ENCODE measurements at places on chromosomes 11 and 22.
A peak's percentile ranks its signal among the peaks of the same experiment; 100 is the strongest.

- DNase-seq: no peak
Observed at GRCh38 chr22:30270832-30271231, 4.2 kb upstream of the OSM start.

DNA sequence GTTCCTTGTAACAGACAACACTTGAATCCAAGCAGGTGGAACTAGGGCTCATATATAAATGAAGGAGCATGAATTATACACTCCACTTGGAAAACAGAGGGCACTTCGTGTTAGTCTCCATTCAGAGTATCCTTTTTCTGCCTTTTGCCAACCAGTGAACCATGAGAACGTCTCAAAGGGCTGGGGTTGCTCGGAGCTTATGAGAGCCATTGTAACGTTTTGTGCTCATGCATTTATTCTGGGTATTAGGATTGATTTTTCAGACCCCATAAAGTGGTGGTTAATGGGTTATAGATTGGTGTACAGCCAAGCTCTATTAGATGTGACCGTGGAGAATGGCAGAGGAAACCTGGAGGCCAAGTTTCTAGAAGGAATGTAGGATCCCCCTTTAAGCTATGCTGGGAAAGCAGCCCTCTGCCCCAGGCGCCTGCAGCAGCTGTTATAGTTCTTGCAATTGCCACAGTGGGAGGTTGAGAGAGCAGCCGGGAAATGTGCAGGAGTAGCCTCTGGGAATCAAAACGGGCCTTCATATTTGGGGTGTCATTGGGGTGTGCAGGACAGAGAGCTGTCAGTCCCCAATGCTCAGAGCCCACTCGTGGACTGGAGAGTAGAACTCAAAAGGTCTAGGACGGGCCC, 54.6 kb upstream of the ASPHD2 start:
- DNase-seq: no peak

DNA sequence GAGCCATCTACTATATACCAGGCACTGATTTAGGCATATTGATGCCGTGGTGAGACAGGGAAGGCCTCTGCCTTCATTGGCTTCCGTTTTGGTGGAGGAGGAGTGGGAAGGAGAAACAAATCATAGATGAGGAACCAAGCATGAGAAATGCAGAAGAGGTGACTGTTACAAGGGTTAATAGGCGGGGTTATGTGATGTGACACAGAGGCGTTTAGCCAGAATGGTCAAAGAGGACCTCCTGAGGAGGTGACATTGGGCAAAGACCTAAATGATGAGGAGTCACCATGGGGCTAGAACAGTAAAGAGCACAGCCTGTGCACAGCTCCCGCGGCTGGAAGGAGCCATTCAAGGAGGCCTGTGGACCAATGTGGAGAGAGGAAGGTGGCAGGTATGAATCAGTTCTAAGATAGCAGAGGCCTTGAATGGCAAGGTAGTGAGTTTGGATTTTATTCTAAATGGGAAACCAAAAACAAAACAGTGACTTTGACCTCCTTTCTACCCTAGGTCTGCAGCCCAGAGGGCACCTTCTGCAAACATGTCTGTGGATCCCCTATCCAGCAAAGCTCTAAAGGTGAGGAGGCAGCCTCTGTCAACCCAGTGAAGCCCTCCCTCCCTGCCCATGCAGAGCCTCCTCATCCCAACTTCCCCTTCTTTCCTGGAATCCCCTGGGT, 11.7 kb downstream of the MAFF start:
- no peak for DNase-seq

DNA sequence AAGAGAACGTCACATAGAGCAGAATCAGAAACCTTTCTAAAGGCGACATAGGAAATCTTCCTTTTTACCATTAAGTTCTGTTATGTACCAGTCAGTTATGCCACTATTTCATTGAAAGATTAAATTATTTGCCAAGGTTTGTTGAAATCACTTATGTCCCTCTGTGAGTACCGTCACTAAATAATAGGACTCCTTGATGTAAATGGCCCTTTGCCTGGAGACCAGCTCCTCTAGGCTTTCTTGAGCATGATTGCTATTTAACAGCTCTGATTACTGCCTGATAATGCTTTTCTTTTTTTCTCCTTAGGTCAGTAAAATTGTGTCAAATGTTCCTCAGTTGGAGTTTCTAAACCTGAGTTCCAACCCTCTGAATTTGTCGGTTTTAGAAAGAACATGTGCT, 29.3 kb downstream of the TBCEL start:
- DNase-seq: no peak

- no peak for DNase-seq
Observed at GRCh38 chr22:17966403-17966717, 58.0 kb downstream of the MICAL3 start.

- DNase-seq: no peak
Observed at GRCh38 chr22:44365832-44366231, 53.1 kb upstream of the SHISAL1 start.

DNA sequence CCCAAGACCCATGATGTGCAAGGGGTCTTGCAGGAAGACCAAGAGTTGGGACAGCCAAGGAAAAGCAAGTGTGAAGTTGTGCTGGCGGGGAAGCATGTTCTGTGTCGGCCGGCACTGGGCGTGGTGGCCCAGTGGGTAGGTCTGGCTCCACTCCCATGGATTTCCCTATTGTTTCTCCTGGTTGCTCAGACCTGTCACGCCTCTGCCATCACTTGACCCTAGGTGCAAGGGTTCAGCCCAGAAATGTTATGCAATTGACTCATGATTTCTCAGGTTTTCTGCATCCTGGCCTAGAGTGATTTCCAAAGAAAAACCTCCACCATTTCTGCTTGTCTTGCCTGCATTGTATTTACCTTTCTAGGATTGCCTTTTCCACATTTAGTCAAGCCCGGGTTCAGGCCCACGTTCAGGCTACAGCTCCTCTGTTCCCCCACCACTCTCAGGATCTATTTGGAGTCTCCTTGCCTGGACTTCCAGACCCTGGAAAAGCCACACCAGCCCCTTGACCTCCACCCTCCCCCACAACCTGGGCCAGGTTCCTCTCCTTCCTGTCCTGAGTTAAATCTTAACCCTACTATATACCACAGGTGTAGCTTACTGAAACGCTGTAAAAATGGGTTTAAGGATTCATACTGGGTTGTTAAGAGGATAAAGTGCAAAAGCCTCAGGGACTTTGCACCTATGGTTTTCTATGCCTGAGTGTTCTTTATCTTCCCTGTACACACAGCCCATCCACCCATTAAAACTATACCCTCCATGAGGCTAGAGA, 17.5 kb upstream of the FOLR1 start:
- no peak for DNase-seq

- DNase-seq: peak; percentile 63
Observed at GRCh38 chr11:47213950-47214565, 716 bp upstream of the DDB2 start.

DNA sequence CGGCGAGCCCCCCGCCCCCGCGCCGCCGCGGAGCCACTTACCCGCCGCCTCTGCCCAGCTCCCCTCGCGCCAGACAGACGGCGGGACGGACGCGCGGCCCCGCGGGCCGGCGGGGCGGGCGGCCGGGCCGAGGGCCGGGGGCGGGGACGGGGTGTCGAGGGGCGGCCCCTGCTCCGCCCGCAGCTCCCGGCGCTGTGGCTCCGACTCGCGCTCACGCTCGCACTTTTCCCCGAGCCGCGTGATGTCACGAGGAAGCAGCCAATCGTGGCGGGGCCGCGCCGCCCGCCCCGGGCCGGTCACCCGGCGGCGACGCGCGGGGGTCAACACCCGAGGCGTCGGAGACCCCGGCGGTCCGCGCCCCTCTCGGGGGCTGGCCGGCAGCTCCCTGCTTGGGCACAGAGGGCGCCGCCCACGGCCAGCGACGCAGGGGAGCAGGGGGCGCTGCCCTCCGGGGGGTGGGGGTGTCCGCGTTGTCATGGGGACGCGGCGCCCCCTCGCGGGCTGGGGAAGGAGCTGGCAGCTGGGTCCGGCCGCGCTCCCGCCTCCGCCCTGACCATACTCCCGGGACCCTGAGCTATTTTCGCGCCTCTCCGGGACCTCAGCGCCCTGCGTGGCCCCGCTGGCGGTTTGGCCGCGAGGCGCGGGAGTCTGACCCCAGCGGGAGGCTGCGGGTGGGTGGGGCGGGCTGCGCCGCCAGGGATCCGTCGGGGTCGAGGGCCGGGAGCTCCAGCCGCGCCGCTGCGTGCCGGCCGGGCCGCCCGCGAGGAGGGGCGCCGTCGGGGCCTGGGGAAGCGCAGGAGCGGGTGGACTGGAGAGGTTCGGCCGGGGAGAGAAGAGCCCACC, at the start of gene CHRM4:
Gene CHRM4, minus strand, starts transcription at position 199 of the 843 bp plus-strand sequence. CDS start 5,219 bp downstream, outside the sequence.
- no peak for DNase-seq

- DNase-seq: no peak
Observed at GRCh38 chr11:94934846-94935245, 38.5 kb downstream of the CWC15 start.

DNA sequence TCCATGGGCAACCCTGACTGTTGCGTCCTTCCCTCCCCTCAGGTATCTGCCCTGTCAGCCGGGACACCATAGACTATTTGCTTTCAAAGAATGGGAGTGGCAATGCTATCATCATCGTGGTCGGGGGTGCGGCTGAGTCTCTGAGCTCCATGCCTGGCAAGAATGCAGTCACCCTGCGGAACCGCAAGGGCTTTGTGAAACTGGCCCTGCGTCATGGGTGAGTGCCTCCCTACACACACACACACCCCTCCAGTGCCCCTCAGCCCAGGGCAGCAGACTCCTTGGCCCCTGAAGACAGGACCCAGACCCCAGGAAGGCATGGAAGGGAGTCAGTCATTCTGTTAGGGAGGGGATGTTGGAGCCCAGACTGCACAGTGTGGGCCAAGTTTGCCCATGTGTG, 17.9 kb upstream of the UVRAG start:
- no peak for DNase-seq

- DNase-seq: no peak
Observed at GRCh38 chr22:44329179-44329796, 16.5 kb upstream of the SHISAL1 start.

- DNase-seq: no peak
Observed at GRCh38 chr22:25735650-25736049, 6.3 kb upstream of the MYO18B start.

- DNase-seq: no peak
Observed at GRCh38 chr11:47461876-47462275, 12.9 kb upstream of the RAPSN start.

- DNase-seq: no peak
Observed at GRCh38 chr22:45246060-45246985, 5.6 kb upstream of the KIAA0930 start.

GRCh38 chr11:94129512-94130297, 1.1 kb downstream of the PANX1 start:
- DNase-seq: no peak

GRCh38 chr11:8092587-8093424, 11.8 kb downstream of the TUB start:
- DNase-seq: no peak

DNA sequence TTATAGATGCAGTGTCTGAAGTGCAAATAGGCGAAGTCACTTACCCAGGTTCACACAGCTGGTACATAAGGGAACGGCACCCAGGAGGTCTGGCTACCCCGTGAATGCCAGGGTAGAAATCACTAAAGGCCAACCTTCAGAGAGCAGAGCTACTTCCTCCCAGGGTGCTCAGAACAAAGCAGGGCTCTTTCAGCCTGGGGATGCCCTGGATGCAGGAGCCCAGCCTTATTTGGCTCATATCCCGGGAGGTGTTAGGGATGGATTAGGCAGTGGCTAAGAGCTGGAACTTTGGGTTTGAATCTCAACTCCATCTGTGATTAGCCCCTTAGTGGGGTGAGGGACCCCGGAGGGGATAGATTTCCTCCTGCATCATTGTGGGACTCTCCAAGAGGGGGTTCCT, 33.1 kb upstream of the ASPHD2 start:
- DNase-seq: no peak

DNA sequence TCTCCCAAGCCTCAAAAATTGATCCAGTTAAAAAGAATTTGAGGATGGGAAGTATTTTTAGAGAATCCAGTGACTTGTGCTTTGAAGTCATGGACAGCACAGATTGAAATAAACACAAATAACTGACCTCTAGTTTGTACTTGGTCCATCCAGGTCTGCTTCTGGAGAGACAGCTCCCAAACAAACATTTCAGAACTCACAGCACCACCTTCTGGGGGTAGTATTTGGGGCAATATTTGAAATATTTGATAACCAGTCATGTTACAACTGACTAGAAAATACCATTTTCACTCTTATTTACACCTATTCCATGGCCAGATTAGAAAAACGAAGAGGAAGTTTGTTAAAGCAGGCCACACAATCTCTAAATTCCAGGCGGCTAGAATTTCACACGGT, 56.2 kb downstream of the CTSC start:
- DNase-seq: no peak

GRCh38 chr11:24615451-24616160, 118.8 kb downstream of the LUZP2 start:
- DNase-seq: no peak

DNA sequence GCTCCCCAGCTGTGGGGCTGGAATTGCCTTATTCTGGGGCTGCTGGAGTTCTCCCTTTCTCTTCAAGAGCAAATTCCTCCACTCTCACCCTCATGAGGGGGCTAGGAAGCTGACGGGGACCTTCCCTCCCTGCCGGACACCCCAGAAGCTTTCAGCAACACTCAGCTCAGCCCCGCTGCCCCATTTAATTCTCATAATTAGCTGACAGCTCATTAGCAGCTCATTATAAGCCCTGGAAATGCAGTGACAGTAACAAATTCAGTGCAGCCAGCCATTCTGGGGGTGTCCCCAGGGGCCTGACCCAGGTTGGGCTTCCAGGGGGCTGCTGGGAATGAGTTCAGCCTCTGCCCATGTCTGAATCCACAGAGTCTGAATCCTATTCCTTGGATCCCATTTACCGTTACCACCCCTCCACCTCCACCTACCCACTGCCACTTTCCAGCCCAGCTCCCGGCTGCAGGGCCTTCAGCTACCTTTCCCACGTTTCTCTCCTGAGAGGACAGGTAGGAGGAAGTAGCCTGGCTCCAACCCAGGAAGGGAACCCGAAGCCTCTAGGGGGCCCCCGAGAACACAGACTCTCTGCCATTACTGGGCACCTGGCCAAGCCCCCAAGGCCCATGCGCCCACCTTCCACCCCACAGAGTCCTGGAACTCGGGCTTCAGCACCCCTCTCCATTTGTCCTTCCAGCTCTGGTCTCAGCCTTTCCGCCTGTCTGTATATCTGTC, 101.7 kb upstream of the LMO1 start:
- no peak for DNase-seq

GRCh38 chr11:8698917-8699441, 16.4 kb downstream of the RPL27A start:
- DNase-seq: no peak

- DNase-seq: no peak
Observed at GRCh38 chr11:56910046-56910773, 78.5 kb upstream of the OR5AK2 start.

GRCh38 chr11:63687845-63688244, 6.5 kb downstream of the RTN3 start:
- no peak for DNase-seq
